ENCODE measurements at places on chromosomes 6 and 20. TPM values are rescaled to one million over a fixed set of nuclear protein-coding genes. Genes with fewer than 3 reads are reported as not detected.
A peak's percentile ranks its signal among the peaks of the same experiment; 100 is the strongest.

Gene OR2J3
- total RNA-seq, result not detected

Gene IMPG1
- not detected for total RNA-seq

Gene RAET1L
- not detected for total RNA-seq

Gene MYL9
- total RNA-seq, result 0.41 TPM

Gene MRPS18B
- total RNA-seq, result 53.0 TPM

Gene RAB44
- not detected for total RNA-seq

Gene HLA-G
- total RNA-seq, result not detected

Gene RNF182
- 35.1 TPM for total RNA-seq

Gene DNAAF9
- total RNA-seq, result 31.4 TPM

Gene POM121L2
- not detected for total RNA-seq

Gene LRRN4
- 0.41 TPM for total RNA-seq

- DNase-seq, result no peak
These were observed 280.6 kb downstream of the FARS2 start for GRCh38 chr6:5541751-5542432.

- peak; percentile 22 for DNase-seq
These were observed 611.3 kb downstream of the HDGFL1 start for GRCh38 chr6:23180504-23181293.

- DNase-seq, result no peak
These were observed 147.3 kb upstream of the BMP5 start for GRCh38 chr6:56022678-56023077.

GRCh38 chr6:100592929-100593328 lies 128.2 kb upstream of the SIM1 start:
- no peak for DNase-seq

DNA sequence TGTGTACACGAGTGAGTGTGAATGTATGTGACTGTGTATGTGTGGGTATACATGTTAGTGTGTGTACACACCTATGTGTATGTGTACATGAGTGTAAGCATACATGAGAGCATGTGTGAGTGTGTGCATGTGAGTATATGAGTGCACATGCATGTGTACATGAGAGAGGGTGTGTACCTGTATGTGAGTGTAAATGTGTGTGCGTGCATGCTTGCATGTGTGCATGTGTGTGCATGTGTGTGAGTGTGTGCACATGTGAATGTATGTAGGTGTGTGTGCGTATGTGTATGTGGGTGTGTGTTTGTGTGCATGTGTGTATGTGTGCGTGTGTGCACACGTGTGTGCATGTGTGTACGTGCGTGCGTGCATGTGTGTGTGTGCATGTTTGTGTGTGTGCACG lies 183.4 kb downstream of the BMP7 start:
- DNase-seq, result no peak

DNA sequence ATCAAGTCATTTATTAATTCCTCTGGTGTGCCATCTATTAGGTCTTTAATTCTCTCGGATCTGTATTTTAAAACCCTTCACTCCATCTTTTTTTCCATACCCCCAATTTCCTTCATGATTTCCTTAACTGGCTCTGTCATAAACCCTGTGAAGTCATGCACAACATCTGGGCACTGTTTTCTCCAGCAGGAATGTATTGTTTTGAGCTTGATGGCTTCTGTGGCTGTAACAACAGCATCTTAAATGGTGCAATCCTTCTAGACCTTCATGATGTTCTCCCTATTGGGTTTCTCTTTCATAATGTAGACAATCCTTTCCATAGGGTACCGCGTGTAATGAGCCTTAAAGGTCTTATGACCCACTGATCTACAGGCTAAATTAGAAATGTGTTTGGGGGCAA lies 29.0 kb downstream of the CDK19 start:
- no peak for DNase-seq

DNA sequence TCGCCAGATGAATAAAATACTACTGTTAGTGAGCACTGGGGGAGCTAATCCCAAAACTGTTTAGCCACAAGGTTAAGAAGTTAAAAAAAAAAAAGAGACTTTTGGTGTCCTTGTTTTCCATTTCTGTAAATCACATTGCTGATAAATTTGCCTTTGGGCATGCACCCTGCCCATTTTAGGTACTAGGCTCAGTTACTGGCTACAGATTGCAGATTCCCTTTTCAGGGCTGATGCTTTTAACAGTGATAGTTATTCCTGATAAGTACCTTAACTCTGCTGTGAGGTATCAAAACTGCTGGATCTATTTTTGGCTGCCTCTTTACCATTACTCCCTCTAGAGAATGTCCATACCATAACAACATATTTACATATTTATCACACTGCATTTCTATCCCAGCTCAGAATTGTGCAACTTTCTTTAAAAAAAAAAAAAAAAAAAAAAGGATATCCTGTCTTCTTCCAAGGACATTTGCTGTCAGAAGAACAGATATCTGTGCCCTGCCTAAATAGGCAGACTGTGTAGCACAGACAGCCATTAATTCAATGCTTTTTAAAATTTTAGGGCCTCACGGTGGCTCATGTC lies 94.5 kb downstream of the SSR1 start:
- no peak for DNase-seq

GRCh38 chr6:127606131-127606562 lies 29.2 kb downstream of the C6orf58 start:
- DNase-seq, result peak; percentile 7

GRCh38 chr6:39092124-39092523 lies 22.9 kb downstream of the SAYSD1 start:
- no peak for DNase-seq

- DNase-seq, result no peak
These were observed 22.7 kb upstream of the MAPRE1 start for GRCh38 chr20:32796981-32797451.

DNA sequence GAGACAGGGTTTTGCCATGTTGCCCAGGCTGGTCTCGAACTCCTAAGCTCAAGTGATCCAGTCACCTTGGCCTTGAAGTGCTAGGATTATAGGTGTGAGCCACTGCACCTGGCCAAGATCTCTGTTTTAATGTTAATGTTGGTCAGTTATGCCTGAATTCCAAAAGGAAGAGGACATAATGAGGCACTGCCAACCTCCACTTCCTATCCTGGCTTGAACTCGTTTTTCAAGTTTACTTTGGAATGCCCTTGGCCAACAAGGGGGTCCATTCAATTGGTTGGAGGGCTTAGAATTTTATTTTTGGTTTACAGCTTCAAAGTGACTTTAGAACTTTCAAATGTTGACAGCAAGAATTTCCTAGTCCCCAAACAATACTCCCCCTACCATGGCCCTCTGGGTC lies 29.8 kb downstream of the DNAAF9 start:
- no peak for DNase-seq

GRCh38 chr6:140382355-140382754 lies 1007.9 kb upstream of the CITED2 start:
- no peak for DNase-seq

DNA sequence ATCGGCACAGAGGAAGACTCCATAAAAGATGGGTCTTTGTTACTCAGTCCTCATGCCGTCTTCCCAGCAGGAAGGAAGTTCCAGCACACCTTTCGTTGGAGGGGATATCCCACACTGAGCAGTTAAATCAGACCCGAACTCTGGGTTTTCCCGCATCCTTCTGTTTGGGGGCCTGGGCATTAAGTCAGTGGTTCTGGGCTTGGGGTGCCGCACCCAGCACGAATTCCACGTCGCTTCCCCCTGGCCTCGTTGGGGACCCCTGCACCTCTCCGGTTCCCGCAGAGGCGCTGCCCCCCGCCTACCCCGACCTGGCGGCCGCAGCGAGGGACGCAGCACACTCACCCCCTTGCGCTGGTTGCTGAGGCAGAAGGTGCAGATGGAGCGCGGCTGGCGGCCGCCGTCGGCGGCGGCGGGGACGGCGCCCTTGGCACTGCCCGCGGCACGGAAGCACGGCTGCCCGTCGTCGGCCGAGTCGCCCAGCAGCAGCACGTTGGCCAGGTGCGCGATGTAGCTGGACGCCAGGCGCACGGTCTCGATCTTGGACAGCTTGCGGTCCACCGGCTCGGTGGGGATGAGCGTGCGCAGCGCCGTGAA lies 641 bp downstream of the TCF15 start:
- DNase-seq, result no peak

- DNase-seq, result no peak
These were observed 97.7 kb downstream of the LY86 start for GRCh38 chr6:6686176-6686575.

GRCh38 chr6:53929041-53929820 lies 134.4 kb downstream of the LRRC1 start:
- no peak for DNase-seq

GRCh38 chr20:46420878-46421277 lies 14.5 kb upstream of the ELMO2 start:
- no peak for DNase-seq

DNA sequence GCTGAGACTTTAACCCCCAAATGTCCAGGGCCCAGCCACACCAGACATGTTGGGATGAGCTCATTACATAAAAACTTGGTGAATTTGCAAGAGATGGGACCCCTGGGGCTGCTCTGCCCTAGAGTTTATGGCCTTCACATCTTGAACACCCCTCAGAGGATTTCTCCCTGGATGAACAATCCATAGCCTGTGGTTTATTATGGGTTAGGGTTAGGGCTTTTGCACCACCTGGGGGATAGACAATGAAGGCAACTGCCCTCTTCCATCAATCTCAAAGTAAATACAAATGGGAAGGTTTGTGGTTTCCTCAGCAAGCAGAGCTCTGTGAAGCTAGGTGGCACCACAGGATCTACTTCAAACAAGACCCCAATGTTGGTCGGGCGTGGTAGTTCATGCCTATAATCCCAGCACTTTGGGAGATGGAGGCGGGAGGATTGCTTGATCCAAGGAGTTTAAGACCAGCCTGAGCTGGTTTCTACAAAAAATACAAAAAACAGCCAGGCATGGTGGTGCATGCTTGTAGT lies 17.4 kb downstream of the SPINT3 start:
- no peak for DNase-seq

GRCh38 chr6:4413073-4413472 lies 277.7 kb upstream of the ECI2 start:
- no peak for DNase-seq

DNA sequence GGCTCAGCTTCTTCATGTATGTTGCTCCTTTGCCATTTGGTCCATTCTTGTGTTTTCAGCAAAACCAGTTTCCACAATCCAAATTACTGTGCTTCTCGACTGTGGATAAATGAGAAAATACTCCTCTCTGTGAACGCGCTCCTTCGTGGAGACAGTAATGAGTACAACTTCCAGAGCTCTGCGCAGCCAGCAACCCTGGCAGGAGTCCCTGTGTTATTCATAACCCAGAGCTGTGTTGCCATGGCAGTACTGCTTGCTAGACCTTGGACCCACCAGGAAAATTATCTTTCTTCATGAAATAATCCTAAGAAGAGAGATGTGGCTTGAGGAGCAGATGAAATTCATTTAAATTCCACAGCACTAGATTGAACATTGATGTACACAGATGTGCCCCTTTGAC lies 73.7 kb downstream of the SLC22A3 start:
- no peak for DNase-seq

DNA sequence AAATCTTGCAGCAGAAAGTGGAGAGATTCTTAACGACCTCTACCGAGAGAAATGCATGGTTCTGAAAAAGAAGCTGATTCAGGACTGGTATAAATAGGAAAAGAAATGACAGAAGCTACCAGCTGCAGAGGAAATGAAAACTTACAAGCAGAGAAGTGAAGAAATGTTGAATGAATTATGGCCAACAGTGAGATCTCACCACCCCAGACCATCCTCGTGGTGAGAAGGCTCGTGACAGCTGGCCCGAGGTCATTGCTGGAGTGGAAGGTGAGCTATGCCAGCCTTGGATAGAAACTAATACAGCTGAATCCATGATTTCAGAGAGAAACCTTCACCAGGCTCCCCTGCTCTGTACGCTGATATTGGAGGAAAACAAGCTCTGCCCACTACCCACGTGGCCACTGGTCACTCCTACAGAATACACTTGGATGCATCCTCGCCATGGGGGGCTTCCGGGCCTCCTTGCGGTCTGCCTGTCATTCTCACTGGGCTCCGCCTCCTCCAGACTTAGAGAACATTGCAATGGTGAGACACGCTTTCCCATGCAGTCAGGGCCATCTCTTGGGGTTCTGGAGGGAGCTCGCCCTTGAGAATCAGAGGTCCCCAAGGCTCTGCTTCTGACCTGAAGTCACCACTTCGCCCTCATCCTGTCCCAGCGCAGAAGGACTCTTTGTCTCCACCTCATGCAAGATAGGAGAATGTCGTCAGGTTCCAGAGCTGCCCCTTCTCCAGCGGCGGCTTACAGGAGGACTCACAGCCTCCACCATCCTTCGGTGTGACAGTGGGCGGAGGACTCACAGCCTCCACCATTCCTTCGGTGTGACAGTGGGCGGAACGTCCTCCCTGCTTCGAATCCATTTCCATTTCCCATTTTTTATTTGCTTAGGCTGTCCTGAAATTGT lies 10.6 kb upstream of the TUBB2B start:
- DNase-seq, result no peak

- peak; percentile 88 for DNase-seq
These were observed 48.7 kb downstream of the TMEM242 start for GRCh38 chr6:157274471-157275226.

GRCh38 chr6:149102324-149102723 lies 215.2 kb upstream of the TAB2 start:
- DNase-seq, result no peak

DNA sequence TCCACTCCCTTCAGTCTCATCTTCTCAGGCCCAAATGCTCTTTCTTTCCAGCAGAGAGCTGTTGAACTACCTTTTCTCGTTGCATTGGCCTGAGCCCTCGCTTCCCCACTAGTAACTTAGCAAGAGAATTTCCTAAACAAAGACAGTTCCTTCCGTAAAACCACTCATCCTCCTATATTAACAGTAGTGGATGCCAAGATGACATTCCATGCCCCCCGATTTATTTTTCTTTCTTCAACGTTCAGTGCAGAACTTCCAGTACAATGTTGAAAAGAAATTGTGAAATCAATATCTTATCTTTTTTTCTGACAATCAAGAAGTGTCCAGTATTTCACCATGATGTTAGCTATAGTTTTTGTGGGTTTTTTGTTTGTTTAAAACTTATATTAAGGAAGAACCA lies 45.8 kb downstream of the SOX4 start:
- no peak for DNase-seq

- no peak for DNase-seq
These were observed 204.0 kb downstream of the TSHZ2 start for GRCh38 chr20:53176134-53176533.

GRCh38 chr20:49186535-49187329 lies 1.4 kb downstream of the STAU1 start:
- DNase-seq, result peak; percentile 40

DNA sequence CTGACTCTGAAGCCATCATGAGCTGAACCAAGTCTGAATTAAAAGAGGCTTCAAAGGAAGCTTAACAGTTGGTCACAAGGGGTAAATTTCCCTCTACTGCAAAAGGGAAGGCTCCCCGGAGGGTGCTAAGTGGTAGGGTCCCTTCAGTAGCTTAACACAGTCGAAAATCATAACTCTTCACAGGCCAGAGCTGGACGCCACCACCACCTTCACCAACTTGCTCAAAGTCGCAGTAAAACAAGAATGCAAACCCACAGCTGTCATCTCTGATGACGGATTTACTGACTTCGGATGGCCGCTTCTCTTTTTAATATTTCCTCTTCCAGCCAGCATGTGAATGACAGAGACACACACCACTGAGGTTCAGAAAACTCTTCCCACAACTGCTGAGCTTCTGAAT lies 144.7 kb upstream of the FBXL4 start:
- DNase-seq, result no peak

All from frontal cortex (tissue), 4 donors.